SK-N-DZ (cell line): ENCODE measurements at places on chromosomes 7 and 10.

DNA sequence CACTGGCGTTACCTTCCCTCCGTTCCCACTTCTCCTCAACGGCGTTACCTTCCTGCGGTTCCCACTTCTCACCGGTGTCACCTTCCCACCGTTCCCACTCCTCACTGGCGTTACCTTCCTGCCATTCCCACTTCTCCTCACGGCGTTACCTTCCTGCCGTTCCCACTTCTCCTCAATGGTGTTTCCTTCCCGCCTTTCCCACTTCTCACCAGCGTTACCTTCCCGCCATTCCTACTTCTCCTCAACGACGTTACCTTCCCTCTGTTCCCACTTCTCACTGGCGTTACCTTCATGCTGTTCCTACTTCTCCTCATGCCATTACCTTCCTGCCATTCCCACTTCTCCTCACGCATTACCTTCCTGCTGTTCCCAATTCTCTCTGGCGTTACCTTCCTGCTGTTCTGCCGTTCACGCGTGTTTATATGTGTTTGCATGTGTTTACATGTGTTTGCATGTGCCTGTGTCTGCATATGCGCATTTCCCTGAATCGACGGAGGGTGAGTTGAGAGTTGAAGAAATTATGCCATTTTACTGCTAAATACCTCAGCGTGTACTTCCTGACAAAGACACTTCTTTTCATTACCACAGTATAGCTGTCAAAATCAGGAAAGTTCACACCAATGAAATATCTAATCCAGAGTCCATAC is 23.2 kb upstream of the CFAP46 start:
- DNase-seq: no peak

GRCh38 chr7:5203183-5203537 is 13.1 kb downstream of the WIPI2 start:
- no peak for DNase-seq

GRCh38 chr7:80206763-80207162 is 72.1 kb downstream of the GNAI1 start:
- no peak for DNase-seq

DNA sequence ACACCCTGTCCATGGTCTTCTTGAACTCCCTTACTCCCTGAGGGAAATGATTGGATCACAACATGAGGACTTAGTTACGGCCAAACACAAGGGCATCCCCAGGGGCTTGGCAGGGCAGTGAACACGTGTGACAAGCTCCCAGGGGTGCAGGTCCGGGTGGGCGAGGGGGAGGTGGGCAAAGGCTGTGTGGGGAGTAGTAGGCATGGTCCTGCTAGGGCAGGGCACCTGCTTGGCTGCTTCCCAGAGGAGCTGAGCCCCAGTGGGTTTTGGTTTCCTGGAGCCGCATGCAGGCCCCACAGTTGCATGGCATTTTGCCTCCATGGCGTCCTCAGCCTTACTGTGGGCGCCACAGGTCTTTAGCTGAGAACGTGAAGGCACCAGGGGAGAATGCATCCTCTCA is 46.6 kb upstream of the ZNF32 start:
- no peak for DNase-seq

DNA sequence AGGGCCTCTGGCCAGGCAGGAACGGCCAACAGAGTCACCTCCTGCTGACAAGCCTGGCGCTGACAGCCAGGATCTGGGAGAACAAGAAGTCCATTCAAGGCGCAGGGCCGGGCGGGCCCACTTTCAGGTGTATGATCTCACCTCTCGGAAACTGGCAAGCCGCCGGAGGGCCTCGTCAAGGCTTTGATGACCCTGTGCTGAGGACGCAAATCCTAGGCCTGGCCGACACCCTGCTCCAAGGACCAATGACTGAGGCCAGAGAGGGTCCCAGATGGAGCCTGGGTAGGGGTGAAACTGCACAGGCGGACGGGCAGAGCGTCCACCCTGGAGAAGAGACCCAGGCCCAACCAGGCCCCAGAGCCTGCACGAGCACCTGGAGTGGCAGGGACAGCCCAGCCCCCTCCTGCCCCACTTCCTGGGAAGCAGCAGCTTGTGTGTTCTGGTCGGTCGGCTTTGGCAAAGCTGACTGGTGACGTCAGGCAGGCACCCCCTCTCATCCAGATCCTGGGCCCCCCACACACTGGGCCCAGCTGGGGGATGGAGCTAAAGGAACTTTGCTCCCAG is 30.6 kb downstream of the MYL10 start:
- DNase-seq: no peak

- DNase-seq: no peak
Observed at GRCh38 chr7:130838738-130839137, 104.7 kb upstream of the KLF14 start.

- no peak for DNase-seq
Observed at GRCh38 chr7:103446049-103446520, at the start of gene SLC26A5. TSS of gene SLC26A5 (minus strand) at chr7:103446207. CDS start at chr7:103421514, 24,693 bp downstream.

DNA sequence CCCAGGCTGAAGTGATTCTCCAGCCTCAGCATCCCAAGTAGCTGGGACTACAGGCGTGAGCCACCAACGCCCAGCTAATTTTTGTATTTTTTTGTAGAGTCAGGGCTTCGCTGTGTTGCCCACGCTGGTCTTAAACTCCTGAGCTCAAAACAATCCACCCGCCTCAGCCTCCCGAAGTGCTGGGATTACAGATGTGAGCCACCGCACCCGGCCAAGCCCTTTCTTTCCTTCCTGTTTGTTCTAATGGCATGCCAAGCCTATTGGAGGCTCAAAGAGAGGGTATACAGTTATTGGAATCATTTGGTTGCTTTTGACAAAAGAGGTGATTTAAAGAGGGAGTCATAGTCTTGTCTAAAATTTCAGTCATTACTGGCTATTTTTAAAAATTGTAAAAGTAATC is 46.0 kb upstream of the TRIM8 start:
- DNase-seq: no peak

GRCh38 chr7:48176356-48176893 is 5.2 kb downstream of the ABCA13 start:
- DNase-seq: no peak

DNA sequence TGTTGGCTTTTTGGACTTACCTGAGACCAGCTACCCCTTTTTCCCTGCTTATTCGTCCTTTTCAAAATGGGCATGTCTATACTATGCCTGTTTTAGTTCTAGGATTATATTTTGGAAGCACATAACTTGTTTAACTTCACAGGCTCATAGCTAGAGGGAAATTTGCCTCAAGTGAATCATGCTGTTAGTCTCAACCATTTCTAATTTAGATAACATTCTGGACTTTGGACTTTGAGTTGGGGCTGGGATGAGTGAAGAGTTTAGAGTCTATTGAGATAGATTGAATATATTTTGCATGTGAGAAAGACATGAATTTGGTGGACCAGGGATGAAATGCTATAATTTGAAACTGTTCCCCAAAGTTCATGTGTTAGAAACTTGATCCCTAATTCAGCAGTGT is 554.6 kb upstream of the C7orf33 start:
- DNase-seq: no peak

- no peak for DNase-seq
Observed at GRCh38 chr10:128927497-128928161, 539.4 kb upstream of the MGMT start.

DNA sequence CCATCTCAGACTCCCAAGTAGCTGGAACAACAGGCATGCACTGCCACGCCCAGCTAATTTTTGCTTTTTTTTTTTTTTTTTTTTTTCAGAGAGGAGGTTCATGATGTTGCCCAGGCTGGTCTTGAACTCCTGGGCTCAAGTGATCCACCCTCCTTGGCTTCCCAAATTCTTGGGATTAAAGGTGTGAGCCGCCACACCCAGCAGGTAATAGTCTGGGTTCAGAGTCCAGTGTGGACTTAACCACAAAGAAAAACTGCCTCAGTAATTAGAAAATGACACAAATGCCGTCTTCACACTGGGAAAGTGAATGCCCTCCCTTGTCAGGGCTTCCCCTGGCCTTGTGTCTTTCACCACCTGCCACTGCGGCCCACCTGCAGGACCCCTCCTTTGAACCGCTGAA is 101.1 kb downstream of the RAB11FIP2 start:
- DNase-seq: no peak

DNA sequence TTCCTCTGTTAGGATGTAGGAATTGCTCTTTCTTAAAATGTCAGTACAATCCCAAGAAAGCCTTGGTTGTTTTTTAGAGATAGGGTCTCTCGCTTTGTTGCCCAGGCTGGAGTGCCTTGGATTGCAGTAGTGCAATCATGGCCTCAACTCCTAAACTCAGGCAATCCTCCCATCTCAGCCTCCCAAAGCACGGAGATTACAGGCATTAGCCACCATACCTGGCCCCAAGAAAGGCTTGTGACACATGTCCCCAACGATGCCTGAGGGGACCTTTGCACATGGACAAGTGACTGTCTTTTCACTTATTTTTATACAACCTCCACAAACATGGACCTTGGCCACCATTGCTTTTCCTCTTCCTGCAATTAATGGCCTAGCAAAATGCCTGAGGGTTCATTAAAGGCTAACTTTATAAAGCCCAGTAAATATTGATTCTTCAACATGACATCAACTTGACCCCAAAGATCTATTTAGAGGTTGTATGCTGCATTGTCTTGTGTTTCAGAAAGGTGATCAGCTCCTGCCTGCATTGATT is 10.0 kb upstream of the SPOCK2 start:
- DNase-seq: no peak
